Stimulated activated CD8-positive, alpha-beta memory T cell treated with anti-CD3 and anti-CD28 coated beads, Interleukin-4, amount 100 ng/mL, for 48 hours (primary cell): ENCODE measurements at places on chromosomes 11 and 22.

DNA sequence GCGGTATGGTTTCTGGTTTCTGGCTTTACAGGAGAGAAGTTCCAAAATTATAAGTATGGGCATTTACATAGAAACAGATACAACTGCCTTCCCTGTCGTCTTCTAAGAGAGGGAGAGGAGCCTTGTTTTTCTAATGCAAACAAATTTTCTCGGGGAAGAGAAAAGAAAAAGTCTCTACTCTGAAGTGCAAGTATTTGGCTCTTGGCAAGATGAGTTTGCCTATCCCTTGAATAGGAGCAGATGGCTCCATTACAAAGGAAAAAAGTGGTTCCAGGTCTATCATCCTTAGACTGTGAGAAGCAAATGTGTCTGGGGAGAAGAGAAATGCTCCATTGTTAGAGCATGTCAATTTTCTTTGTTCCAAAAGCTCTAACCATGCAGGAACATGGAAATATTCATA lies 455.6 kb downstream of the BUD13 start:
- DNase-seq = no peak

GRCh38 chr22:37745548-37746365 lies 48.9 kb downstream of the TRIOBP start:
- DNase-seq = peak; percentile 91

- DNase-seq = peak; percentile 100
These were observed 11.8 kb downstream of the LTBP3 start for GRCh38 chr11:65546217-65546958.

GRCh38 chr11:105332171-105332570 lies 192.6 kb upstream of the CARD18 start:
- DNase-seq = no peak

GRCh38 chr11:109945626-109946321 lies 147.4 kb upstream of the ZC3H12C start:
- no peak for DNase-seq

GRCh38 chr11:70434813-70435278 lies 36.5 kb downstream of the CTTN start:
- no peak for DNase-seq

DNA sequence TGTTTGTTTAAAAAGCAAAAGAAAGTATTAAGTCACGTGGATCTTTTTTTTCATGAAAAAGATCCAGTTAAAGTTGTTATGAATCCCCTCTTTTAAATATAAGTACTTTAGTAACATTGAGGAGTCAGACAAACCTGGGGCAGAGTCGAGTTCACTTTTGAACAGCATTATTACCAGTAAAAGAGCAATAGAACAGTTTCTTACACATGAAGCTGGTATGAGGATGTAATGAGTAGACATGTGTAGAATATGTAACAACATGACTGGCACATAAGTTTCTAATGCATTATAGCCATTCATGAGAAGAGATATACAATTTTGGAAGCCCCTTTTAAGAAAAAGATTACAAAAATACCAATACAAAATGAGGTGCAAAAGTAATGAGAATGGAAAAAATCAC lies 7.6 kb upstream of the MUC15 start:
- DNase-seq = no peak

DNA sequence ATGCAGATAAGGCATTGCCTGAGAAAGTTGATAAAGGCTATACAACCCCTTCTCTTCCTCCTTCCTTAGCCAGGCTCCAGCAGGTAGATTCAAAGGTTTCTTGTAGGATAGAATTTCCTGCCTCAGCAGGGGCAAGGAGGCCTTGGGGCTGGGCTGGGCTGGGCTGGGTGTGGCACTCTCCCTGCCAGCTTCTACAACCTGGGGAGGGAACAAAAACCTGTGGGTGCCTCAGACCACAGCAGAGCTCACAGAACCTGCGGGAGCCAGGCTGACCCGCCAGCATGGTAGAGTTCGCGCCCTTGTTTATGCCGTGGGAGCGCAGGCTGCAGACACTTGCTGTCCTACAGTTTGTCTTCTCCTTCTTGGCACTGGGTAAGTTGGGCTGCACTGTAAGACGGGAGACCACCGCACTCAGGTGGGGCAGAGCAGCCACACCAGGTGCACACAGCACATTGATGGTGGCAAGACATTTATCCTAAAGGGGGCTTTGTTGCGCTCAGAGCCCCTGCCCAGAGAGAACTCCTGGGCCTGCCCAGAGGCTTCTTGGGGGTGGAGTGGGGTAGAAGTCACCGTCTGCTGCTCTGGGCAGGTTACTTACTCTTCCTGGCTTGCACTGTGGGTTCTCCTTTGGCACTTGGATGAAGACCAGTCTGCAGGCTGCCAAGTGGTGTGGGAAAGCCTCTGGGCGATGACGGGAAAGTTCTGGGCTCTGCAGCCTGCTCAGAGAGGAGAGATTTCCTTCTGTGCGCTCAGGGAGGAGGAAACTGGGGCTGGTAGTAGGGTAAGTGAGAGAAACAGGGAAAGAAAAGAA lies at the start of gene MOGAT2:
TSS of gene MOGAT2 (plus strand) at position 231 of the 811 bp plus-strand sequence. CDS start at position 282, 51 bp downstream.
- no peak for DNase-seq

- DNase-seq = no peak
These were observed 625.9 kb downstream of the TBC1D22A start for GRCh38 chr22:47388331-47388730.

DNA sequence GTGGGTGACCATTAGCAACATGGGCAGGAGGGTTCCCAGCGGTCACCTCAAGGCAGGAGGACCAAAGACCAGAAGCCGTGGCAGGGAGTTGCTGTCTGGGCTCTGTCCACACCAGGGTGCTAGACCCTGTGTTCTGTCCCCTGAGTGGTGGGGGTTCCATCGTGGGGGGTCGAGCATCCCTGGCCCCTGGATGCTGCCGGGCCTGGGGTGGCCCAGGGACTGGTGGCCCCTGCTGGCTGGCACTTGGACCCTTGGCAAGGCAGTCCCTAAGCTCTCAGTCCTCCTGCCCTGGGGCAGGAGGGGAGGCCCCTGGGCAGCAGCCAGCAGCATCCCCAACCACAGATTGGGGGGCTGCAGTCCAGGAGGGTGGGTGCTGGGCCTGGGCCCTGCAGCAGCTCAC lies 13.4 kb upstream of the ARHGAP8 start:
- DNase-seq = no peak

- DNase-seq = no peak
These were observed 57.3 kb downstream of the C11orf91 start for GRCh38 chr11:33643167-33643824.
